ENCODE measurements at places on chromosomes 5 and 9. TPM values are rescaled to one million over a fixed set of nuclear protein-coding genes. Genes with fewer than 3 reads are reported as not detected.

Gene ROR2
- total RNA-seq = 0.32 TPM

Gene UBE2QL1
- 0.85 TPM for total RNA-seq

Gene DMRTA1
- total RNA-seq = not detected

Gene OLFM1
- 102 TPM for total RNA-seq

Gene TMEM232
- total RNA-seq = not detected

Gene WDR36
- 8.4 TPM for total RNA-seq

Gene TIFAB
- not detected for total RNA-seq

Gene FOXD4L3
- total RNA-seq = not detected

DNA sequence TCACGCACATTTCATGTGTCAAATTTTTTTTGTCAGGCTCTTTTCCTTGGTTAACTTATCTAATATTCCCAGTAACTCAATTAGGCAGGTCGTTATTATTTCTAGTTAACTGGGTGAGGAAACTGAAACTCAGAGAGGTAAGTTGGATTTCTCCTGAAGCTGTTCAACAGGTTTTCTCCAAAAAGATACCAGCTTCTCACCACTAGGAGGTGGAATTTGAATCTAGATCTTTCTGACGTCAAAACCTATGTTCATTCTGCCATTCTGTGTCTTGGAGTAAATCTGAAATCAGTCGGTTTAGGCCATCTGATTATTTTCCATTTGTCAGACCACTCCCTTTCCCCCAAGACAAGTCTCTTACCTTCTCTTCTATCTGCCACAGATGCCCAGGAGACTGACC is 572.9 kb downstream of the ACTL7B start:
- H3K27me3 ChIP-seq = no peaks in the 10 kb centered on the region
- H3K4me1 ChIP-seq = no peaks in the 10 kb centered on the region
- no peak overlapping the region for H3K27ac ChIP-seq

DNA sequence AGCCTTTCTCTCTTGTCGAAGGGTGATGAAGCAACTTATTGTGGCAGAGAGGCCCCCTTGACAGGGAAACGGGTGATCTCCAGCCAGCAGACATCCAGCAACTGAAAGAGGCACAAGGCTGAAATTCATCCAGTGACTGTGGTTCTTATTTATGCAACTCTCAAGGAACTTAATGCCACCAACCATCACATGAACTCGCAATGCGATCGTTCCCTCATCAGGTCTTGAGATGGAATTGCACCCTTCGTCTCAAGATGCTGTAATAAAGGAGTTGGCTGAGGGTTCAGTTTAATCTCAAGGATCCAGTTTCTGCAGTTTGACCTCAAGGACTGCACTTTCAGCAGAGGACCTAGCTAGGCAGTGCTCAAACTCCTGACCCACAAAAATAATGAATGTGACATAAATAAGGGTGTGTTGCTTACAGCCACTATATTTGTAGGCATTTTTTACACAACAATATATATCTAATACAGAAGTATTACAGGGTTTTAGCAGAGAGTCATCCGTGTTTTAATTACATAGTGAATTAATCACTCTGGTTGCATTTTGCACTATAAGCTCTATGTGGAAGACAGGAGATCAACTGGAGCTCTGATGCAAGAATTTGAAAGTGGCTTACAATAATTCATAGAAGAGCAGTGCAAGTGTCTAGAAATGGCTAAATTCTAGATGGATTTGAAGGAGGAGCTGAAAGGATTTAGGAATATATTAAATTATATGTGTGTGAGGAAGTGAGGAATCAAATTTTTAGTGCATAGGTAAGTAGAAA is 957.8 kb upstream of the CTNND2 start:
- H3K27ac ChIP-seq = no peak overlapping the region
- H3K27me3 ChIP-seq = no peaks in the 10 kb centered on the region
- H3K4me1 ChIP-seq = no peaks in the 10 kb centered on the region

DNA sequence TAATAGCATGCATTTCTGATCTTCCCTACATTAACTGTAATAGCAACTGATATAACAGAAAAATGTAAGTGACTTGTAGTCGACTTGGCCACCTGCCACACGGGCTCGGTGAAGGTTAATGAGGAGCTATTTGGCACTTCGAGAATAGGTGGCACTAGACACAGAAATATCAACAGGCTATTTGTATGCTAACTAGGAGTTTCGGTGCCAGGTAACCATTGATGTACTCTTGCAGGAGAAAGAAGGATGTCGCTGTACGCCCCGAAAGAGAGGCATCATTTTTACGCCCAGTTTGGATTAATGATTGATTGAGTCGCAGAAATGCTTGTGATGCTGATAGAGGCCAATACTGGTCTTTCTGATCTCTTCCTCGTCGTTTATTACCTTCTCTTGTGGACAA is 516 bp upstream of the DMRT2 start:
- no peak overlapping the region for H3K27ac ChIP-seq
- H3K36me3 ChIP-seq = no peaks in the 10 kb centered on the region
- peaks cover 7% of the 10 kb centered on the region for H3K4me1 ChIP-seq
- peak overlapping the region; percentile 13 for H3K4me3 ChIP-seq
- H3K27me3 ChIP-seq = peaks cover 28% of the 10 kb centered on the region

DNA sequence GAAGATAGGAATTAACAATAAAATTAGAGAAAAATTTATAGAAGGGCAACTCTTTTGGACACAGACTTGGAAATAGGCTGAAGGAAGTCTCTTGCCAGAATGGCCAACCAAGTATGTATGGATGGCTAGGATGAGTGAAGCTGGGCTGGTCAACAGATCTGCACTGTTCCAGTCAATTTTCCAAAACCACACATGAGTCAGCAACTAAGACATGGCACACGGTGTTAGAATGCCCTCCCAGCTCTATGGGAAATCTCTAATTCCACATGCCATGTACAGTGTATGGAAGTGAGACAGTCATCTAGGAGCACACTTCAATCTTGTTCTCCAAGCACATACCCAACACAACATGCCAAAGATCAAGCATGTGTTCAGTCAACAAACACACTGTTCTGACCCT is 129.6 kb downstream of the GLIS3 start:
- no peak overlapping the region for H3K27ac ChIP-seq
- H3K27me3 ChIP-seq = no peaks in the 10 kb centered on the region
- H3K36me3 ChIP-seq = no peaks in the 10 kb centered on the region
- no peaks in the 10 kb centered on the region for H3K4me1 ChIP-seq
- no peak overlapping the region for H3K4me3 ChIP-seq
- no peak for DNase-seq

GRCh38 chr5:61468483-61468865 is 136.4 kb downstream of the ZSWIM6 start:
- no peak for DNase-seq
- H3K4me3 ChIP-seq = no peak overlapping the region
- H3K36me3 ChIP-seq = no peaks in the 10 kb centered on the region
- no peaks in the 10 kb centered on the region for H3K27me3 ChIP-seq

GRCh38 chr9:3884736-3885135 is 358.9 kb upstream of the RFX3 start:
- no peaks in the 10 kb centered on the region for H3K36me3 ChIP-seq
- H3K27me3 ChIP-seq = no peaks in the 10 kb centered on the region
- H3K4me1 ChIP-seq = no peaks in the 10 kb centered on the region

- no peak for DNase-seq
- H3K27me3 ChIP-seq = no peaks in the 10 kb centered on the region
- no peaks in the 10 kb centered on the region for H3K4me1 ChIP-seq
- peaks cover 30% of the 10 kb centered on the region for H3K36me3 ChIP-seq
- no peak overlapping the region for H3K4me3 ChIP-seq
These were observed 22.5 kb downstream of the POLR1E start for GRCh38 chr9:37508135-37508833.

DNA sequence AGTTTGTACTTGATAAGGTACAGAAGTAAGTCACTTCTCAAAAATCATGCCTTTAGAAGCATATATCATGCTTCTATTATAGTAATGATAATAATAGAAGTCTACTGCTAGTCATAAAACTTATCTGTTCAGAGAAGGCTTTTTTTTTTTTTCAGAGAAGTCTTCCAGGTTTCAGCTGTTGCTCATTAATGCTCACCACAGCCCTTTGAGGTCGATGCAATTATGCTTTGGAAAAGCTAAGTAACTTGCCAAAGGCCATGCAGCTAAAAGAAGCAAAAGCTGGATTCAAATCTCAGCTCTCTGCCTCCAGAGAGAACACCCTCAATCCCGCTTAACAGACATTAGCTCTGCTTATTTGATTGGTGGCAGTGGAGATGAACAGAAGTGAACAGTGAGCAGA is 150.8 kb downstream of the DOCK8 start:
- DNase-seq = no peak
- no peaks in the 10 kb centered on the region for H3K27me3 ChIP-seq
- no peak overlapping the region for H3K27ac ChIP-seq
- H3K4me1 ChIP-seq = no peaks in the 10 kb centered on the region

DNA sequence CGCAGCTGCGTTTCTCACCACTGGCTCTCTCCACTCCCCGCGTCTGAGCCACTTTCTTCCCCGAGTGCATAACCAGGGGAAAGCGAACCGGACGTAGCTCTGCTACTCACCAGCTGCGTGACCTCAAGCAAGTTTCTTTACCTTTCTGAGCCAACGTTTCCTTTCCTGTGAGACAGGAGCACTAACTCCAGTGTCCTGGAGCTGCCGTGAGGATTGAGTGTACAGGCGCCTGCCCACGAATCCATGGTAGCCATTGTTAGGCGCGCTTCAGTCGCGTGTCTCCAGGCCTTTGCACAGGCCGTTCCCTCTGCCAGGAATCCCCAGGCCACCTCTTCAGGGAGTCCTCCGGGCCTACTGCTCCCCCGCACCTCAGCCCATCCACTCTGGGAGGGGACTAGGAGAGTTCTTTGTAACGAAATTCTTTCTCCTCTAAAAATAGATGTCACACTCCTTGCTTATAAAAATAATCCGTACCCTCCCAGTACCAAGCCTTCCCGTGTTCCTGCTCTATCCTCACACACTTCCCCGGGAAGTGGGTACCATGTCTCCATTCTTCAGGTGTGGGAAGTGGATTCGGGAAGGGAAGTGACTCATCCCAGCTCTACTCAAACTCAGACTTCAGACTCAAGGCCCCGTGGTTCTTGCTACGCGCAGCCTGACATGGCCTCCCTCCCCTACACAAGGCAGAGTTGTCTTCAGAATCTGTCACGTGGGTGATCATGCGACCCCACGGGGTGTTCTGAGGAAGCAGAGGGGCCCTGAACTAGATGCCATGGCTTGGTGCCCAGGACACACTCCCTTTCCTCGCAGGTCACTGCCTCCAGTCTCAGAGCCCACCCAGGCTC is 16.1 kb upstream of the CRB2 start:
- H3K4me3 ChIP-seq = peak overlapping the region; percentile 30
- H3K36me3 ChIP-seq = no peaks in the 10 kb centered on the region
- no peaks in the 10 kb centered on the region for H3K27me3 ChIP-seq
- H3K27ac ChIP-seq = no peak overlapping the region

GRCh38 chr5:35640623-35641022 is 23.0 kb downstream of the SPEF2 start:
- DNase-seq = no peak
- H3K4me3 ChIP-seq = no peak overlapping the region
- H3K36me3 ChIP-seq = no peaks in the 10 kb centered on the region
- no peaks in the 10 kb centered on the region for H3K27me3 ChIP-seq
- no peak overlapping the region for H3K27ac ChIP-seq

DNA sequence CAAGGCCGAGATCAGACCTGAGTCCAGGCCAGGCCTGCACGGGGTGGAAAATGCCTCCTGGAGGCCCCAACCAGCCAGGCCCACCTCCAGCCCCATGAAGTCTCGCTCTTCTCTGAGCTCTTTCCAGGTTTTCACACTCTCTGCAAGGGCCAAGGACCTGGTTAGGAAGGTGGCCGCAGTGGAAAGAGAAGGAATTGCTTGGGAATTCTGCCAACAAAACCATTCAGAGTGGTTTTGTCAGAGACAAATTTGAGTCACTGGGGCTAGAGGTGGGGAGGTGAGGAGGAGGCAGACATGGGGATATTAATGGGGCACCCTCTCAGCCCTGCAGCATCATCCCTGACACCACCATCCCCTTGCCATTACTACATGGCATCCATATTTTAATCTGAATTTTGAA is 261.0 kb downstream of the ROR2 start:
- no peaks in the 10 kb centered on the region for H3K4me1 ChIP-seq
- DNase-seq = no peak
- H3K4me3 ChIP-seq = no peak overlapping the region

GRCh38 chr9:130635721-130636647 is 28.4 kb upstream of the PRDM12 start:
- H3K4me3 ChIP-seq = no peak overlapping the region
- no peaks in the 10 kb centered on the region for H3K27me3 ChIP-seq
- H3K27ac ChIP-seq = no peak overlapping the region
- no peak for DNase-seq
- peaks cover 57% of the 10 kb centered on the region for H3K36me3 ChIP-seq

DNA sequence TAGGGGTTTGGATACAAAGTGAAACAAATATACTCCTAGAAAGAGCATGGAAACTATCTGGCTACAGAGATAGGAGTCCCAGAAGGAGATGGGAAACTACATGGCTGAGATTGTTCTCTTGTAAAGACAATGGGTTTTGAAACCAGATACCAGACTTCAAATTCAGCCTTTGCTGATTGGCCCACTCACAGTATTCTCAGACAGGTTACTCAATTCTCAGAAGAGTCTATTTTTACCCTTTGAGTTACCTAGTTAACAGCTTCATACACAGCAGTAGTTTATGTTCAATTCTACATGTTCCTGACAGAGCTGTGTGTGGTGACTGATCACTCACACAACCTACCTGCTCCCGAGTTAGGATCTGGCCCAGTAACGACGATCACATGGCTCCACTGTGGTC is 14.1 kb downstream of the ZFP62 start:
- DNase-seq = no peak
- H3K4me3 ChIP-seq = no peak overlapping the region
- H3K27me3 ChIP-seq = no peaks in the 10 kb centered on the region
- peaks cover 26% of the 10 kb centered on the region for H3K36me3 ChIP-seq
- no peak overlapping the region for H3K27ac ChIP-seq
- no peaks in the 10 kb centered on the region for H3K4me1 ChIP-seq

DNA sequence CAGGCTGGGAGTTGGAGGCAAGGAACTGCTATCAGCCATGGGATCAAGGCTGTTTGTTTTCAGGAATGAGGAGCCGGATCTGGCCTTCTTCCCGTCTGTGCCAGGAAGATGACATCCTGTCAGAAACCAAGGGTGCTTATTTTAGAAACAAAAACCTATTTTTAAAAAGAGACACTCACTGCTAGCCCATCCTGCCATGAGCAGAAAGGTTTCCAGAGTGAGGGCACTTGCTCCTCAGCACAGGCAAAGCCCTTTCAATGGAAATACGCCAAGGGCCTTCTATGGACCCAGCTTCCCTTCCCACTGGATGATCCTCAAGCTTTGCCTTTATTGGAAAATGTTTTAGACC is 132.6 kb upstream of the FSTL4 start:
- no peaks in the 10 kb centered on the region for H3K27me3 ChIP-seq
- H3K4me3 ChIP-seq = no peak overlapping the region
- H3K36me3 ChIP-seq = no peaks in the 10 kb centered on the region
- DNase-seq = no peak
- H3K27ac ChIP-seq = no peak overlapping the region

- no peaks in the 10 kb centered on the region for H3K27me3 ChIP-seq
- H3K27ac ChIP-seq = no peak overlapping the region
- H3K36me3 ChIP-seq = no peaks in the 10 kb centered on the region
These were observed 40.9 kb downstream of the ANGPTL2 start for GRCh38 chr9:127081250-127082185.

GRCh38 chr5:76617675-76618074 is 5.5 kb downstream of the F2RL2 start:
- H3K27ac ChIP-seq = no peak overlapping the region
- H3K36me3 ChIP-seq = no peaks in the 10 kb centered on the region
- no peaks in the 10 kb centered on the region for H3K4me1 ChIP-seq
- H3K27me3 ChIP-seq = no peaks in the 10 kb centered on the region
- DNase-seq = no peak
- H3K4me3 ChIP-seq = no peak overlapping the region

GRCh38 chr5:179439181-179439985 is 94.1 kb upstream of the ADAMTS2 start:
- no peaks in the 10 kb centered on the region for H3K4me1 ChIP-seq
- no peak overlapping the region for H3K4me3 ChIP-seq
- no peaks in the 10 kb centered on the region for H3K36me3 ChIP-seq
- no peak overlapping the region for H3K27ac ChIP-seq
- DNase-seq = no peak
